ENCODE measurements at places on chromosomes 5 and 9. TPM values are rescaled to one million over a fixed set of nuclear protein-coding genes. Genes with fewer than 3 reads are reported as not detected.
A peak's percentile ranks its signal among the peaks of the same experiment; 100 is the strongest.

TEX48 gene
- total RNA-seq = 0.68 TPM

GRCh38 chr5:11000515-11001353, 239.7 kb upstream of the DAP start:
- no peaks in the 10 kb centered on the region for H3K36me3 ChIP-seq
- H3K4me1 ChIP-seq = no peaks in the 10 kb centered on the region
- H3K27me3 ChIP-seq = no peaks in the 10 kb centered on the region
- no peak for DNase-seq
- H3K27ac ChIP-seq = no peak overlapping the region

NAA35 gene
- total RNA-seq = 31.3 TPM

OR1Q1 gene
- not detected for total RNA-seq

- no peaks in the 10 kb centered on the region for H3K36me3 ChIP-seq
- no peaks in the 10 kb centered on the region for H3K27me3 ChIP-seq
- no peak for DNase-seq
- no peak overlapping the region for H3K27ac ChIP-seq
- no peak overlapping the region for H3K4me3 ChIP-seq
These were observed 54.5 kb upstream of the TAF11L2 start for GRCh38 chr5:17443333-17444130.

SPAAR gene
- total RNA-seq = not detected

C9orf43 gene
- total RNA-seq = 0.48 TPM

DNA sequence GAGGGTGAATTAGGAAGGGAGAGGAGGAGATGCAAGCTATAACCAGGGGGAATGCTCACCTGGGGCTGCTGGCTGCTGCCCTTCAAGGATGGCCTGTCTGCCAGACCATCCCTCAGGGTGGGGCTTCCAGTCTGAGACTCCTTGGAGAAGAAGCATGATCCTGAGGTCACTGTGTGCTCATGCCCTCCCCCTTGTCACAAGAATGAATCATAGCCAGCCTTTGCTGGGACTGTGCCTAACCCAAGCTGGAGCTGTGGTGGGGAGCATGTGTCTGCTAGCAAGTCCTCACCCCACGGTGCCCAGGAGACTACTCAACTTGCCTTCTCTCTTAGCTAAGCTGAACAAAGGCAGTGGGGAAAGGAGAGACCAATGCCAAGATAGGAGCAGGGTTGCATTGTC, 463.6 kb downstream of the SPOCK1 start:
- H3K27me3 ChIP-seq = no peaks in the 10 kb centered on the region
- no peaks in the 10 kb centered on the region for H3K4me1 ChIP-seq
- no peak overlapping the region for H3K4me3 ChIP-seq
- no peaks in the 10 kb centered on the region for H3K36me3 ChIP-seq

FBXL7 gene
- 0.05 TPM for total RNA-seq

GAS1 gene
- total RNA-seq = 0.32 TPM

CARD6 gene
- total RNA-seq = 1.5 TPM

DNA sequence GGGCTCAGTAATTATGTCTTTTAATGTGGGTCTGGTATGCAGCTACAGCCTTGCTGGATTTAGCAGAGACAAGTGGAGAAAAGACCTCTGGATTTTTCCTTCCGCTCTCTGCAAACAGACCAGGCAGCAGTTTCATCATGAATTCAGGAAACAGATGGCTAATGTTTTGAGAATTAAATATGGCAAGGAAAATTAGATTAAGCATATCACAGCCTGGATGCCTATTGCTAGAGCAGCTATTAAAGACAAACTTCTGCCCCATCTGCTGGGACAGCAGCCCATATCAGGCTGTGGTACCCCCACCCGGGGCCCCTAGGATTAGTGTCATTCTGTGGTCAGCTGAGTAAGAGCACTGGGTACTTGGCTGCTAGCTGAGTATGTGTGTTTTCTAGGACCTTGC, 6.2 kb downstream of the SKP2 start:
- no peak overlapping the region for H3K4me3 ChIP-seq
- H3K36me3 ChIP-seq = peaks cover 88% of the 10 kb centered on the region

- H3K36me3 ChIP-seq = no peaks in the 10 kb centered on the region
- no peak for DNase-seq
- H3K27ac ChIP-seq = no peak overlapping the region
- H3K27me3 ChIP-seq = peaks cover 34% of the 10 kb centered on the region
These were observed 200.4 kb downstream of the MAST4 start for GRCh38 chr5:66796305-66797292.

- no peak within 1 kb of the TSS for H3K27ac ChIP-seq
- H3K4me1 ChIP-seq = no peaks in the 10 kb centered on the region
- no peak for DNase-seq
- H3K27me3 ChIP-seq = no peaks in the 10 kb centered on the region
- H3K36me3 ChIP-seq = no peaks in the 10 kb centered on the region
- H3K4me3 ChIP-seq = no peak within 1 kb of the TSS
These were observed at the start of gene PCDHA8 for GRCh38 chr5:140840978-140841962. TSS of gene PCDHA8 (plus strand) at chr5:140841187. CDS start at chr5:140841322, 135 bp downstream.

SEMA6A gene
- total RNA-seq = not detected

CMYA5 gene
- total RNA-seq = 0.11 TPM

PCDHA11 gene
- not detected for total RNA-seq

DNA sequence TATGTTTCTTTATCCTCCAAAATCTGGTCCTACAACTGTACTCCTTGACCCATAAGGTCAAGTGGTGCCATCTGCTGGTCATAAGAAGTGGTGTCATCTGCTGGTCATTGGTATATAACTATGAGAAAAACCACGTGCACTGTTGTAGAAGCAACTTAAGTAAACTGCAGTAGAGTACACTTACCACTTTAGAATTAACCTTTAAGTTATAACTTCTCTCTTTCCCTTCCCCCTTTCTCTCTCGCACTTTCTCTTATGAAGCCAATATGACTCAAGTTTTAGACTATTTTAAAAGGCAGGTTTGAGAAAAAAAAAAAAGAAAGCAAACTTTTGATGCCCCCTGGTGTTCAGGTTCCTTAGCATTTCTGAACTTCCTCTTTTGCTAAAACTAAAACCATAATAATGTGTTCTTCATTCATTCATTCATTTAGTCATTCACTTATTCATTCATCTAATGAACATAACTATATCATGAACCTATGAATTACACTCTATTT, 12.8 kb upstream of the MTAP start:
- H3K4me3 ChIP-seq = peak overlapping the region; percentile 69
- DNase-seq = peak; percentile 30
- H3K4me1 ChIP-seq = peaks cover 5% of the 10 kb centered on the region
- H3K27me3 ChIP-seq = peaks cover 39% of the 10 kb centered on the region

PLEKHG4B gene
- total RNA-seq = not detected

DNA sequence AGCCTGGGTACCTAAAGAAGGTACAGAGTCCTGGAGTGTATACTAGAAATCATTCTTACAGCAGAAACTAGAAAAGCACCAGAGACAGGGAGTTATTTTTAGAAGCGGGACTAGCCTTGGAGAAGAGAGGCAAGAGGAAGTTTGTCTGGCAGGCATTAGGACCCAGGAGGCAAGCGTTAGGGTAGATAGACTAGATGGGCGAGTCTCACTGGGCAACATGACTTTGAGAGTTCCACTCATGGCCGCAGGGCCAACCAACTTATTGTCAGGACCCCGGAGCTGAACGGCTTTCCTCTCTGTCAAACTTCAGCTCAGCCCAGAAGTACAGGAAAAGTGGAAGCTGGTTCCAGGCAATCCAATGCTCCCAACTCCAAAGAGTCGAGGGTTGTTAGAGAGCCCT, 34.1 kb upstream of the NPR3 start:
- H3K4me3 ChIP-seq = no peak overlapping the region
- H3K27ac ChIP-seq = no peak overlapping the region
- no peaks in the 10 kb centered on the region for H3K4me1 ChIP-seq
- H3K27me3 ChIP-seq = no peaks in the 10 kb centered on the region
- DNase-seq = no peak

GRCh38 chr5:7585807-7586206, 189.9 kb downstream of the ADCY2 start:
- no peaks in the 10 kb centered on the region for H3K36me3 ChIP-seq
- no peaks in the 10 kb centered on the region for H3K27me3 ChIP-seq
- no peak overlapping the region for H3K27ac ChIP-seq
- no peaks in the 10 kb centered on the region for H3K4me1 ChIP-seq
